H54 (cell line): ENCODE measurements at places on chromosomes 5 and 9.

- DNase-seq = no peak
Observed at GRCh38 chr9:4228606-4229005, 71.3 kb downstream of the GLIS3 start.

DNA sequence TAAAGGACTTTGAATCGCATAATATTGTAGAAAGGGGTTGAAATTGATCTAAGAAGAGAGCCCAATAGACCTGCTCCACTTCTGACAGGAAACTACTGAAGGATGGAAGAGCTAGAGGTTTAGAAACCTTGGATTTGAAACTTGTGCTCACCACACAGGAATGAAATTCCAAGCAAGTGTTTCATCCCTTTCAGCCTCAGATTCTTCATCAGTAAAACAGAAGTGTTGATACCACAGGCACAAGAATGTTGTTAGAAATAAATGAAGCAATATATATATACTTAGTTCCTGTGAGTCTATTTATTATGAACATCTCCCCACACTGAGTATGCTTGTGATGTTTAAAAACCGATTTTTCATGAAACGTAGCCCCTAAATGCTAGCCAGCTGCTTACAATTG lies 43.8 kb downstream of the PRRC1 start:
- no peak for DNase-seq

DNA sequence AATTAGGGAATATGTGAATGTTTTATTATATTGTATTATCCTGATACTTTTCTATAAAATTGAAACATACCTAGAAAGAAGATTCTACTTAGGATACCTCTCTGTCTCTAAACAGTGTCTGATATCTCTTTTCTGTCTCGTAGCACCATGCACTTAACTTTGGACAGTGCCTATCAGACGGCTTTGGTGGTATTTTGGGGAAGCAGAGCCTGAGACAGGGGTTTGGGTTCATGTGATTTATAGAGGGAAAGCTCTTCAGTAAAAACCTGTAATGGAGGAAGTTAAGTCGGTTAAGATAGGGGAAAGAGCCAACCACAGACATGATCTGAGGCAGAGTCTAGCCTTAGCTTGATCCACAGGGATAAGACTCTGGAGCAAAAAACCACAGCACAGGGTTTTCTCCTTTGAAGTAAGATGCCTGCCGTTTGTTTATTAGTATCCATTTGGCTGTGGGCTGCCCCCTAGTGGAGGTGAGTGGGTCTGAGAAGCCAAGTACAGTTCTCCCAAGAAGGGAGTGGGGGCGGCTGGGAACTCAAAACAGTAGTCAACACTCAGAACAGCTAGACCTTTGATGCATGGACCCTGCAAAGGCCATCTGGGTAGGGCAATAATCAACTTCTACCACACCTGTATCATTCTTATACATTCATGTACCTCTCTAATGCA lies 141.2 kb upstream of the ASTN2 start:
- peak; percentile 45 for DNase-seq

DNA sequence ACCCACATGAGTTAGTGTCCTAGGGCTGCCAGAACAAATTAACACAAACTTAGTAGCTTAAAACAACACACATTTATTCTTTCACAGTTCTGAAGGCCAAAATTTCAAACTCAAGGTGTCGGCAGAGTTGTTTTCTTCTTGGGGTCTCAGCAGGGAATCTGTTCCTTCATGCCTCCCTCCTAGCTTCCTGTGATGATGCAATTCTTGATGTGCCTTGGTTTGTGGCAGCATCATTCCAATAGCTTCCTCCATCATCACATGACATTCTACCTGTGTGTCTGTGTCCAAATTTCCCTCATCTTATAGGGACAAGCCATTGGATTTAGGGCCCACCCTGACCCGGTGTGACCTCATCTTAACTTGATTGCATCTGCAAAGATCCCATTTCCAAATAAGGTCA lies 12.2 kb upstream of the SLC25A48 start:
- DNase-seq = no peak

DNA sequence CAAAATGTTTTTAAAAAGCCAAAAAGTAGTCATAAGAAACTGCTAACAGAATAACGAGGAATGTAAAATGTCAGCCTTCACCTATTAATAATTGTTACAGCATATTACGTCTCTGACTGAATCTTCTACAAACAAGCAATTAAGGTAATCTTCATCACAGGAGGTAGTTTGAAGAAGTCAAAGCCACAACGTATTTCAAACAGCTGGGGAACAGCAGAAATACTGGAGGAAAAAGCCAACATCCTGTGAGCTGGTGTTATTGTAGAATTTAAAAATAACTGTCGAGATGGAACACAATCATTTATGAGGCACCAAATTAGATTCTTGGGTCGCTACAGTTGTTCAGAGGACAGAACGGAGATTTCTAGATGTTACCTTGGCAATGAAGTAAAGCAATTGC lies 450.5 kb downstream of the AGTPBP1 start:
- DNase-seq = no peak

- DNase-seq = no peak
Observed at GRCh38 chr9:104240890-104241289, 146.8 kb downstream of the SMC2 start.

DNA sequence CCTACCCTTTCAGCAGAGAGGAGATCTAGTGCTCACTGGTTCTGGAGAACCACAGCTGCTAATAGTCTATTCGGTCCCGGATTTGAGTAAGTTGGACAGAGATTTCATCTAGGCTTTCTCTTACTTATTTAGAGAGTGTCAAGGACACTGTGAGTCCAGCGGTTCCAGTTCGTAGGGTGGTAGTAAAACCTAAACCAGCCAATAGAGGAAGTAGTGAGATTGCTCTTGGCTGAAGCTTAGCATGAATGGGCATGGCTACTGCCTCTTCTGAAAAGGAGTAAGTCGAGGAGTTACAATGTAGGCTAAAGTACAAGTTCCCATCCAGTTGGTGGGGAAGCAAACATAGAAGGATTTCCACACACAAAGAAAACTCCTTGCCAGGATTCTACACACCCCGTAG lies 109.6 kb upstream of the MOCS2 start:
- no peak for DNase-seq

GRCh38 chr5:55533521-55534435 lies 986 bp downstream of the PLPP1 start:
- DNase-seq = peak; percentile 46

DNA sequence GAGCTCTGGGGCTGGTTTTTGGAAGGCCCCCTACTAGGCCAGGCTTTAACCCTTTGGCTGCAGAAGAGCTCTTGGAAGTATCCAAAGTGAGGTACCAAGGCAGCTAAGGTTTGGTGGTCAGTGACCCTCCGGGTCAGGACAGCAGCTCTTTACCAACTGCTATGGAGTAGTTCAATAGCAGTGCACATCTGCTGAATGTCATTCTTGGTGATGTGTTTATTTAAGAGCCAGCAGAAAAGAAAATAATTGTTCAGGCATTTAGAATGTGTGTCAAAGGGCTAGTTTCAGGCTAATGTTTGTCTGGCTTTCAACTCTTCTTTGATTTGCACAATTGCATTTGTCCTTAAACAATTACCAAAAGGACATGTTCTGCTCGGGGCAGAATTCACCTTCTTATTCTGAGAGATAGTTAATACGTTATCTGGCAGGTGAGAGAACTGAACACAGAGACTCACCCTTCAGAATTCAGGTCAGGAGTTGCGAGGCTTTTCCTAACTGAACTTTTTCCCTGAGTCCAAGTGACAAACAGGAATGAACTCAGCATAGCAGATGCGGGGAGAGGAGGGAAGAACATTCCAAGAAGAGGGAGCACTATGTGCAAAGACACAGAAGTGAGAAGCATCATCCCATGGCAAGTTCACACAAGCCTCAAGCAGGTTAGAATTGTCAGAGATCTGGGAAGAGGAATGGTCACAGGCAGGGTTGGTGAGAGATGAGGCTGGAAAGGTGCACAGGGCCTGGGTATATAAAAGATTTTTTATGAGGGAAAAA lies 556.7 kb upstream of the TLE4 start:
- no peak for DNase-seq

DNA sequence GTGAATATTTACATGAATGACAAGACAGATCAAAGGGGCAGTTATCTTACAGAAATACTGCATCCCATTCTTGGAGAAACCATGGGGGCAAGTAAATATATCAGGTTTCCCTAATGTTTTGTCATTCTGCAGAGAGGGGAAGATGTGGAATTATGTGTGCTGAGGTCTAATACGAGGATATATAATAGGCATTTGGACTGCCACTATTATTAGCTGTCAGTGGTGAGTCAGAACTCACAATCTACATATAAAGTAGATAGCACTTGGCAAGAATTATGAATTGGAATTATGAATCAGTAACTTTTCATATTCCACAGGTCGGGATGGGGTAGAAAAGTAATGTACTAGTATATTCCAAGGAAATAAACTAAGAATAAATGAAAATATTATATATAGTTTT lies 121.7 kb downstream of the GIN1 start:
- no peak for DNase-seq

- no peak for DNase-seq
Observed at GRCh38 chr5:122561209-122561608, 213.7 kb upstream of the SNX2 start.

GRCh38 chr5:73136055-73136562 lies 15.7 kb downstream of the TMEM171 start:
- DNase-seq = no peak

- DNase-seq = no peak
Observed at GRCh38 chr5:174177976-174178605, 132.6 kb downstream of the NSG2 start.

GRCh38 chr5:60507687-60508086 lies 192.3 kb downstream of the DEPDC1B start:
- no peak for DNase-seq

DNA sequence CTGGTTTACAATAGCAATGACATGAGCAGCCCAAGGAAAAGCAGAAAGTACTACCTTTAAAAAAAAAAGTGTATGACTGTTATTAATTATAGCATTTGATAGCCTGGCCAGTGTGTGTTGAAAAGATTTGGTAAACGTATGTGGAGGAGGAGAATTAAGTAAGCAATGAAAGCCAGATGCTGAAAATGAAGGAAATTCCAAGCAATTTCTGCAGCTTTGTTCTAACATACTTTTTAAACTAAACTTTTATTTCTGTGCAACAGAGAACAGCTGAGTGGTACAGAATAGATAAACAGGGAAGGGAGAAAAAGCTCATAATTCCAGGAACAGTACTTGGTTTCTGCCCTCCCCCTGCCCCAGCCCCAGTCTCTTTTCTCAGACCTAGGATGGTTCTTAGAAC lies 252.6 kb downstream of the ADAMTSL1 start:
- DNase-seq = no peak

DNA sequence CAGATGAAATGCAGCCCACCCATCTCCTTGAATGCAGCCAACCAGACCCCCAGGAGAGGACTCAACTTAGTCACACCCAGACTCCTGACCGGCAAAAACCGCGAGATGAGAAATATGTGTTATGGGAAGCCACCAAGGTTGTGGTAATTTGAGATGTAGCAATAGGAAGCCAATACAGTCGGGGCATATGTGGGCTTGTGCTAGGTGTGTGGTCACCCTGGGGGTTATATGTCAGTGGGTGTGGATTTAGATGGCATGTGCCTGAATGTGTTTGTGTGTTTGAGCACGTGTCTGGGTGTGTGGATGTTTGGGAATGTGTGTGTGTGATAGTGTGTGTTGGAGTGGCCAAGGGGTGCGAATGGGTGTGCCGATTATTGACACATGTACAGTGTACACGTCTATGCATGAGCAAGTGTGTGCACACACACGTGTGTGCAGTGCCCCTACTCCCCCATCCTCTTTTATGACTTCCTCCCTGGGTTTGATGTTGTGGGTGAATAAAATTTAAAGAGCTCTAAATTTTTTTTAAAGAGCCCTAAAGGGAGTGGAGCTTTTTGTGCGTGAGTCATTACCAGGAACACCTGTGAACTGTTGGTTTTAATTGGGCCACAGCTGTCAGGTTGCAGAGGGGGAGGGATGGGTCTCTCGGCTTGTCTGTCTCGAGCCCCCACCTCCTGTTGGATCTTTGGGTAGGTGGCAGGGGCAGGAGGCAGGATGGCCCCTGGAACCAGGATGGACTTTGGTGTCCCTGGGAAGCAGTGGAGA lies 86.8 kb downstream of the LHX2 start:
- DNase-seq = no peak

DNA sequence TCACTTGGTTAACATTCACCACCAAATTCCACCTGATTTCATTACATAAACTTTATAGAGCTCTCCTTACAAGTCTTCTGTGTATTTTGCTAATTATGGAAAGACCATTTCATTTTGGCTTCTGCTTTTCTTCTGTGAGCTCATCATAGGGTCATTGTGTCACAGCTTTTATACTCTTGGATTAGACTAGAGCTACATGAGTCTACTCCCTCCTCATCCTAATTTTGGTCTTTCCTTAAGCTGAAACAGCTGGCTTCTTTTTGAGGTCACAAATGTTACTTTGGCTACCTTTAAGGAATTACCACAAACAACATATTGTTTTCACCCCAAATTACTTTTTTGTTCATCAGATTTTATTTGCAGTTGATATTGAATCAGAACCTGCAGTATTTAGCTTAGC lies 103.0 kb downstream of the NPR3 start:
- DNase-seq = no peak

- DNase-seq = no peak
Observed at GRCh38 chr5:95069021-95069420, 215.9 kb downstream of the MCTP1 start.

DNA sequence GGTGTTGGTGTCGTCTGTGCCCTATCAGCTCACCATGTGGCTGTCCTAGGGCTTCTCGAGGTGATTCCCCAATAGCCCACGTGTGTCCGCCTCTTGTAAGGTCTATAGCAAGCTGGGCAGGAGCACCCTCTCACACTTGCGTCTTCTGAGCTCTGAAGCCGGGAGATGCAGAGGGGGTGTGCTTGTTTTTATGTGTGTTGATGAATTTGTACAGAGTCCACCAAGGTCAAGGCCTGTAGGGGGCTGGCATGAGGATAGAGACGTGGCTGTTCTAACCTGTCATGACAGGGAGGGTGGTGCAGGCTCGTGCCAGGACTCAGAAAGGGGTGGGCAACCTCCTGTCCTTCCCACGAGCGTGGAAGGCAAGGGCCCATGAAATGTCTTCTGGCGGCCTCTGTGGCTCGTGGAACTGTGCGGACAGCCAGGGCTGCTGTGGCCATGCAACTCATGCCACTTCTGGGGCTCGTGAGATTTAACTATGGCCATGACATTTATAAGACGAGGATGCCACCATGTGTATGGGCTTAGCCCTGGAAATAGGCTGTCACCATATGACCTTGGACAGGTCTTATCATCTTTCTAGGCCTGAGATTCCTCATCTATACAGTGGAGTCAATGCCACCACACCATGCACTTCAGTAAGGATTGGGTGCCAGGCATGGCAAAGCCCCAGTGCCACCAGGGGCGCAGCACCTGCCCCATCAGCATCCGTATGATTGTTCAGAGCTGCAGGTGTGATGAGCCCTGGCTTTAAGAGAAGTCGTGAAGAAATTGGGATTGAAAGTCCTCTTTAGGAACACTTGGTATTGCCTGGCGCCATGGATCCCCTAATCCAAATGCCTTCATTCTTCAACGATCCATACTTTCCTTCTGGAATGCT lies 2.3 kb upstream of the OLFM1 start:
- no peak for DNase-seq

DNA sequence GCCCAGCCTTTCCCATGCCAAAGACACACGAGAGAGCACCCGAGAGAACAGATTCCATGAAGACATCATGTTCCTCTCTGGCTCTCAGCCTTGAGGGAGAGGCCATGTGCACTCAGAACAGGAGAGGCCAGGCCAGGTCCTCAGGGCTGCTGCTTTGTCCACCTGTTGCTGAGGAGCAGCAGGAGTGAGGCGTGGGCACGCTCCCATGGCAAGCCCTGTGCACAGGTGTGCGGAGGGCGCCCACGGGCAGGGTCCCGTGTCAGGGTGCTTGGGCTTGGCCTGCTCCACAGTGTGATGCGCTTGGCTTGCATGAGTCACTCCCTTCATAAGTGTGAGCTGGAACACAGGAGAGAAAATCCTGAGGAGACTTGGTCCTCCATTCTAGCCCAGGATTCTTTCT lies 27.4 kb downstream of the ZNF354A start:
- no peak for DNase-seq

- no peak for DNase-seq
Observed at GRCh38 chr5:80566711-80567259, 3.3 kb downstream of the ANKRD34B start.
